ENCODE measurements at places on chromosomes 2 and 18.
A peak's percentile ranks its signal among the peaks of the same experiment; 100 is the strongest.

DNA sequence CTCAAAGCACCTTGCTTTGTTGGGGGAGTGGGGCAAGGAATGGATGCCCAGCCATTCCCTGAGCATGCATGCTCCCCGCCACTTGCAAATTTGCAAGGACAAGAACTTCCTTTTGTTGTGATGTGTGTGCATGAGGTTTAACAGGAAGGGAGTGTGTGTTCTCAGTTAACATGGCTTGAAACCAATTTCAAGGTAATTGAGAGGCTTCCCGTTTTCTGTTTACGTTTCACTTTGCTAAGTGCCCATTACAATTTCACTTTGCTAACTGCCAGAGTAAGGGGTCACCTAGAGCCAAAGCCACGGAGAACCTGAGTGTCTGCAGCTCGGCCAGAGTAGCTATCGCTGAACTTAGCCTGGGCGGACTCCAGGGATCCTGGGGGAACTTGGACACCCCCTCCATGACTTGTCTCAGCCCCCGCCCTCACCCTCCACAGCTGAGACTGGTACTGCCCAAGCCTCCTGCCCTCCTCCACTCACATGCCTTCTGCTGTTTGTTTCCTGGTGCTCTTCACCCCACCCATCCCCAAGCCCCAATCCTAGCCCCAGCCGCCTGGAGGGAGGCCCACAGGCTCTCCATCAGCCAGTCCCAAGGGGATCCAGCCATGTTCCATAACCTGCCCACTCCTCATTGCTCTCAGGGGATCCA lies 53.6 kb upstream of the LAPTM4A start:
- no peak for DNase-seq

- DNase-seq = peak; percentile 48
Observed at GRCh38 chr2:190180313-190181122, 118.0 kb upstream of the MSTN start.

DNA sequence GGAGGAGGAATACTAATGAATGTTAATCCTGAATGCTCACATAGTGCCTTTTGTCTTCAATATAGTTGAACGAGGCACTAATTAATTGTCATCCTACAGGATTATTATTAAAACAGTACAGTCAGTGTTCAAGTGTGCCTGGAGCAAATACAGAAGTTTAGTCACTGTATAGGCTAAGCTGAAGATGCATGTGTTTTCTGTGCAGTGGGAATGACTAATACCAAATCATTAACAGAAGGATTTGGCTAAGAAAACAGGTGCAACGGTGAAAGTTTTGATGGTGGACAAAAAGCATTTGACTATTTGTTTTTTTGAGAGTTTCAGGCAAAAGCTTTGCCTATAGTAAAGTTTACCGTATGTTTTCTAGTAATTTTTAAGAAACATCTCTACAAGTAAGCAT lies 62.8 kb downstream of the DCC start:
- no peak for DNase-seq

GRCh38 chr18:49029628-49030027 lies 78.9 kb upstream of the SMAD7 start:
- DNase-seq = no peak

DNA sequence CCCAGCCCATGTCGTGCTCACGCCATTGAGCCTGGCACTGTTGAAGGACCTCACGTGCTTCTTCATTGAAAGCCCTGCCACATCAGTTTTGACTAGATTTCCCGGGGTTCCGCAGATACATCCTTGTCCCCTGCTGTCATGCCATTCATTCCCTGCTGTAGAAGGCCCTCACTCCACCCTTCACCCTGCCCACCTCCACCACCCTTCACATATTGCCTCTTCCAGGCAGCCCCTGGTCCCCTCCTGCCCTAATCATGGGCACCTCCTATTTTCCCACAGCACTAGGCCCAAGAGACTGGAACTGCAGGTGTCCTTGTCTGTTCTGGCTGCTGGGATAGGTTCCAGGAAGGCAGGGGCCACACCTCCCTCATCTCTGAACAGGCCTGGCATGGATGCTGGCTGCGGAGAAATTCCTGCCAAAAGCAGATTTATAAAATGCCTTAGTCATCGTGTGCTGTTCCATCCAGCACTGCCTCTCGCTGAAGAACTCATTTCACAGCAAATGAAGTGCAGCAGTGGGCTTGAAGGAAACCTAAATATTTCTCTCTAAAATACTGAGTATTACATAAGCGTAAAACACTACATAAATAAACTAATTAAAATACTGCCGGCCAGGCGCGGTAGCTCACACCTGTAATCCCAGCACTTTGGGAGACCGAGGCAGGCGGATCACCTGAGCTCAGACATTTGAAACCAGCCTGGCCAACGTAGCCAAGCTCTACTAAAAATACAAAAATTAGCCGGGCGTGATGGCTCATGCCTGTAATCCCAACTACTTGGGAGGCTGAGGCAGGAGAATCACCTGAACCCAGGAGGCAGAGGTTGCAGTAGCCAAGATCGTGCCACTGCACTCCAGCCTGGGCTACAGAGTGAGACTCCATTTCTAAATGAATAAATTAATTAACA lies 38.4 kb downstream of the EIF4E2 start:
- no peak for DNase-seq

DNA sequence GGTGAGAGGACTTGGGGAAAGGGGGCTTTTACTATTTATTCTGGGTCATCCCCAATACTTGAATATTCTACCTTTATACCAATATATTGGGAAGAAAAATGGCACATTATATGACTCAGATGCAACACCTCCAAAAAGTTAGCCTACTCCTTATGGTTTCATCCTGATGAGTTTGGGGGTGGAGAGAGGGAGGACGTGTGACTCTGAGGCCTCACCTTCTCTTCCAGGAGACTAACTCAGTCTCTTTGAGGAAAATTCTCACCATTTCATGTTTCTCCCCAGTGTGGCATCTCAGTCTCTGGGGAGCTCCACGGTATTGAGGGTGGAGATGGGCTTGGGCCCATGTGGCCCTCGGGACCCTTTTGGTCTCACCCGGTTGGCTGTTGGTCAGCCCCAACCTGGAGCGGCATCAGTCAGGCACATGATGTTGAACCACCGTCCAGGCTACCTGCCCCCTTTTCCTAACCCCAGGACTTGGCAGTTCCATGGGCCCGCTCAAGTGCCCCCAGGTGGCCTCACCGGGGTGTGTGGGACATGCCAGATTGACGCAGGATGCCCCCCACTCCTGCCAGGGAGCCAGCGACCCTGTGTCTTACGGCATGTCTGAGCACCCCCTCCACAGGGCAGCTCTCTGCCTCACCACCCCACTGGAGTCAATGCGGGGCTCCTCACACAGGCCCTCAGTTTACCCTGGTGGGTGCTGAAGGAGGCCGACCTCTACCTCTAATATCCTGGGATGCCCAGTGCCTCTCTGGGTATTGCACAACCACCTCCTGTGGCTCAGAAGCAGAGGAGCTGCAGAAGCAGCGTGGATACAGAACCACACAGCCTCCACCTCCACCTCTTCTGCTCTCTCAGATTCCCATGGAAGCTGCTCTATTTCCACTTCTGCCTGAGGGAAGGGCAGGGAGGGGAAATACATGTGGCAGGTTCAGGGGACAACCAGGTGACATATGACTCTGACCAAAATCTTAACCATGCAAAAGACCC lies 297.4 kb downstream of the EIPR1 start:
- DNase-seq = no peak

DNA sequence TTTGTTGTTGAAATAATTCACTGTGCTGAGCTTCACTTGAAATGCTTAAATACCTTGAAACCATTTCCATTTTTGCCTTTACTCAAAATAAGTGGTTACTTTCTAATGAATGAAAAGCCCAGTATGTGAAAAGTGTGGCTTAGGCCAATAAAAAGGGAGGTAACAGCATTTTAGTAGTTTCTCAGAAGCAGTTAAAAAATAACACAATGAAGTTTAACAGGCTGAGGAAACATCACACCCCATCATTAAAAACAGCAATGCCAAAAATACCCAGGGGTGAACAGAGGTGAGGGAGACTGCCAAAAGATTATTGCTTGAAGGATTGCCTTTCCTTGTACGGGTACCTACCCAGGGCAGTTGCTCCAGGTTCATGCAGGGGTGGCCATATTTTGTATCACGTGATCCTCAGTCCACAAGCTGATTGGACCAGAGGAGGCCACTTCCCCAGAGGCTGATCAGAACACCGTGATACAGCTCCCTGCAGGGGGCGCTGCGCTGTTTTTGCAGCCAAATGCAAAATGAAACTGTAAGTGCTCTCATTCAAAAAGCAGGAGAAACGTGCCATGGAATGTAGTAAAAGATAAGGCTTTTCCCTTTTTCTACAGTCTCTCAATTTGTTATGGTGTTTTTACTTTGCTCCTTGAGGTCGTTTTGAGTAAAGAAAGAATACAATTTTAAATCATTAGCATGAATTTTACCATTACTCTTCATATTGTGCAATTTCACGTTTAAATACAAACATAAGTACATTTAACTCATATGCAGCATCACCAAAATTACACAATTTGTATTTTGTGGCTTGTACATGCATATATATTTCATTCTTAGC lies 70.2 kb upstream of the SH3BP4 start:
- DNase-seq = peak; percentile 84

GRCh38 chr2:11872247-11872947 lies 126.0 kb downstream of the LPIN1 start:
- peak; percentile 28 for DNase-seq

- DNase-seq = no peak
Observed at GRCh38 chr18:42245137-42245536, 290.1 kb downstream of the PIK3C3 start.

- no peak for DNase-seq
Observed at GRCh38 chr2:15195813-15196212, 365.3 kb downstream of the NBAS start.

DNA sequence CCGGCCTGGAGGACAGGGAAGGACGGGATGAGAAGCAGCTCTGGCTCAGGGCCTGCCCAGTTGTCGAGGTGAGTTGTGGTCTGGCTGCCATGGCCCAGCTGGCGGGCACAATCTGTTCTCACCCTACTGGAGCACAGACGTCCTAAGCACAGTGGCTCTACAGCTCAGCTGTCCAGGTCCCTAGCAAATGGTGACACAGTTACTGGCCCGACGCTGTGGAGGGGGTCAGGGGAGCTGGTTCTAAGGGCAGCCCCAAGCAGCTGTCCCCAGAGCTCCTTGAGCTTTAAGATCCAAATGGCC lies 32.9 kb downstream of the KCNK3 start:
- no peak for DNase-seq

GRCh38 chr2:127610561-127610960 lies 35.4 kb upstream of the GPR17 start:
- DNase-seq = no peak

GRCh38 chr18:34746614-34747013 lies 36.5 kb downstream of the DTNA start:
- DNase-seq = no peak

DNA sequence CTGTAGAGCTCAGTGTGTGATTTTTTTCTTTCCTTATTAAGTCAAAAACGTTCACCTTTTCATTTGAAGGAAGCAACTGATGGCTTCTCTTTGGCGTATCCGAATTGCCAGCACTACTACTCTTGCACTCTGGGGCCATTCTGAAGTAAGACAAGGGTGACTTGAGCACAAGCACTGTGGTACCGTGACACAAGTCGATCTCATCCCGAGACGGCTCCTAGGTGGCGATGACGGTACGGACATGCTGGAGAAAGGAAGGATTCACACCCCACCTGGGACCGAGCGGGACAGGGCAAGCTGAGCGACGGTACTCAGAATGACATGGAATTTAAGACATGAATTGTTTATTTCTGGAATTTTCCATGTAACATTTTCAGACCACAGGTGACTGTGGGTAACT lies 36.8 kb upstream of the LDLRAD4 start:
- DNase-seq = no peak

GRCh38 chr2:178193823-178194599 lies at the start of gene OSBPL6:
OSBPL6 (plus strand) TSS chr2:178194512; CDS start chr2:178306185, 111,673 bp downstream.
- peak; percentile 82 for DNase-seq

DNA sequence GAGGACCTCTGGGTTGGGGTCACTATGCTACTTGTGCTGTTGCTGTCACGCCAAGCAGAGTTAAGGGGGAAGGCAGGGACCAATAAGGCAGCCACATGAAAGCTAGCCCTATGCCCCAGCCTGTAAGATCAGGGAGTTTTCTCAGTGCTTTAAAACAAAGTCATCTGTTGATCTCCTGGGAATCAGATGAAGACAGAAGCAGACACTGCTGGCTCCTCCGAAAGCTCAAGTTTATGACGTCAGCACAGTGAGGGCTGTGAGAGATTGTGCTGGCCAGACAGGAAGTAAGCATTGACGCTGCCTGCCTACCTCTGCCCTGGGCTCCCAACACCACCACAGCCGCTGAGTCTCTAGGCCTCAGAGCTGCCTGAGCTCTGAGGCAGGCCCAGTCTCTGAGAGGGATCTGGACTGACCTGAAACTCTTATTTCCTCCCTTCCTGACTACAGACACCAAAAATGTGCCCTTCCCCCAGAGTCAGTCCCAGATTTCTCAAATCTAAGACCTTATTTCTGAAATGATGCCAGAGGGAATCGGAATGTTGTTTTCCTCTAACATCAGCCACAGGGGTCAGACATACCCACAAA lies 118.1 kb upstream of the EPAS1 start:
- peak; percentile 75 for DNase-seq

GRCh38 chr2:224027070-224027469 lies 12.0 kb downstream of the SERPINE2 start:
- no peak for DNase-seq

DNA sequence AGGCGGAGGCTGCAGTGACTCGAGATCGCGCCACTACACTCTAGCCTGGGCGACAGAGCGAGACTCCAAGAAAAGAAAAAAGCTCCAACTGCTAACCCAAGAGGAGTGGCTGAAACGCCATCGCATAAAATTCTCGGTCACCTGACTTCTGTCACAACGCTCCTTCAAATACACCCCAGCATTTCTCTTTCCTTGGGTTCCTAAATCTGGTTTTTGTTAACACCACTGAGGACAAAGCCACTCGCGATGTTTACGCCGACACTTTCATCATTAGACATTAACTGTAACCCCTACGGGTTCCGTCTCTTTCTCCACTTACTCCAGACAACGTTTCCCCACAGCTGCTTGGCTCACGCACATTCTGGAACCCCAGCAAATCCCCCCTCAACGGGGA lies 679 bp downstream of the CLK1 start:
- peak; percentile 48 for DNase-seq

GRCh38 chr18:77811503-77811902 lies 561.9 kb downstream of the GALR1 start:
- DNase-seq = no peak

GRCh38 chr2:71045865-71046548 lies 22.4 kb upstream of the NAGK start:
- no peak for DNase-seq

DNA sequence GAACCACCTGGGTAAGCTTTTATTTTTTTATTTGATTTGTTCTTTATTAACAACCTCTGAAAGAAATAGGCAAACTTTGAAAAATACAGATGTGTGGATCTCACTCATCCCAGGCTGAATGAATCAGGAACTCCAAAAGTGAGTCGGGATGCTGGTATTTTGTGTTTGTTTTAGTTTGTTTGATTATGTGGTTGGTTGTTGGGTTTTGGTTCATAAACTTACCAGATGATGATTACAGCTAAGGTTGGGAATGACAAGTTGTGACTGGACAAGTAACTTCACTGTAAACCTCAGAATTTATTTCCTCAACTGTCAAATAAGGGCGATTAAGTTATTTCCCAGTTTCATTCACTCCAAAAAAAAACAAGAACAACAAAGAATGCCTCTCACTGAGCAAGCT lies 80.5 kb upstream of the KIF5C start:
- DNase-seq = no peak

GRCh38 chr2:26136451-26136850 lies 36.4 kb upstream of the GAREM2 start:
- no peak for DNase-seq

GRCh38 chr2:47636596-47637264 lies 146.2 kb upstream of the MSH6 start:
- DNase-seq = no peak

Data from activated CD4-positive, alpha-beta T cell treated with anti-CD3 and anti-CD28 coated beads for 36 hours (primary cell).